ENCODE measurements at places on chromosomes 7 and 10. TPM values are rescaled to one million over a fixed set of nuclear protein-coding genes. Genes with fewer than 3 reads are reported as not detected.

DNA sequence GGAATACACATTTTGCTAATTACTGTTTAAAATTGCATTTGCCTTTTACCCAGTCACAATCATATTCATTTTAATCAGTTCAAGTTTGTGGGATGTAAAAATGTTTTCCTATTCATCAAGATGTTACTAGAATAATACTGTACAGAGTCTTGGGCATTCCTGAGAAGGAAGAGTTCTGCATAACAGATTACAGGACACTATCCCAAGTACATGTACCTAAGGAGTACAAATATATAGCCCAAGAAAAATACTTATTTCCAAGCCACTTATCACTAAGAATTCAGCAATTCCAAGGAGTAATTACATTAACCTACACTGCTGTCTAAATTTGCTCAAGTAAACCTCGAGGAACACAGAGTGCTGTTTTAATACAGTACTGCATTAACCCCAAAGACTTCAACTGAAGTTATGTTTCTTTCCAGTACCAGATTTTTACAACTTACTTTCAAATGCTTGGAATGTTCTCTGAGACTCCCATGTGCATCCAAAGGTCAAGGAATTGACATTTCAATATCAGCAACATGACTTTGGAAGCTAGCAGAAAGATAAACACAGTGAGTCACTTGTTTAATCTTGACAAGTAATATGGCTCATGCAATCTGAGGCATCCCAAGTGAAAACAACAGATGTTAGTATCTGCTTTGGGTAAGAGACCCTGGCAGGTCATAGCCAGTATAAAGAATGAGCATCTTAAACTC, 125.4 kb upstream of the BET1 start:
- DNase-seq, result no peak

- no peak for DNase-seq
Observed at GRCh38 chr7:100951888-100952560, 2.7 kb downstream of the MUC3A start.

GRCh38 chr10:72694476-72695369, 2.8 kb downstream of the MCU start:
- no peak for DNase-seq

DNA sequence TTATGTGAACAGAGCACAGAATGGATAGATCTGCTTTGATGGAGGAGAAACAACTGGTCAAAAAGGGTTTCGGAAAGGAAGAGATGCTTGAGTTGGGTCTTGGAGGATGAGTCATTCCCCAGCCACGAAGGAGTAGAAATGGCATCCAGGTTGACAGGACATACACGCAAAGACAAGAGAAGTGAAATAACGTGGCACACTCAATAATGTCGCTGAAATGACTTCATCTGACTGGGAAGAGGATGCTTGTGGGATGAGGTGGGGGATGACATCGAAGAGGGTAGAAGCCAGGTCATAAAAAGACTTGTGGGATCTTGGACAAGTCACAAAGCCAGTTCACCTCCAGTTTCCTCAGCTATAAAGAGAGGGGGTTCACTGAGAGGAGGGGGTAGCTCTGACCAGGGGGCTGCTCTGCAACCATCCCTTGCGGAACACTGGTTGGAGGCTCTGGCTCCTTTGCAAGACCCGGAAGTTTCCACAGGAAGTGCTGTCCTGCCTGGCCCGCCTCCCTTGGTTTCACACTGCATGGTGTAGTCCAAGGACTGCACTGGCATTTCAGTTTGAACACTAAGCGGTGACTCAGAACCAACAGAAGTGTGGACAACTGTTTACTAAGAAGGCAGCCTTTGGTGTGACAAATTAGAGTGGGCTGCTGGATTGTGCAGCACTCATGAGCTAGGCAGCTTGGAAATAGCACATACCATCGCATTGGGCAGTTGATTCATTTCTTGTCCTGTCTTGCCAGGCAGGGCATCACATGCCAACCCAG, 189.9 kb upstream of the ADO start:
- no peak for DNase-seq

DNA sequence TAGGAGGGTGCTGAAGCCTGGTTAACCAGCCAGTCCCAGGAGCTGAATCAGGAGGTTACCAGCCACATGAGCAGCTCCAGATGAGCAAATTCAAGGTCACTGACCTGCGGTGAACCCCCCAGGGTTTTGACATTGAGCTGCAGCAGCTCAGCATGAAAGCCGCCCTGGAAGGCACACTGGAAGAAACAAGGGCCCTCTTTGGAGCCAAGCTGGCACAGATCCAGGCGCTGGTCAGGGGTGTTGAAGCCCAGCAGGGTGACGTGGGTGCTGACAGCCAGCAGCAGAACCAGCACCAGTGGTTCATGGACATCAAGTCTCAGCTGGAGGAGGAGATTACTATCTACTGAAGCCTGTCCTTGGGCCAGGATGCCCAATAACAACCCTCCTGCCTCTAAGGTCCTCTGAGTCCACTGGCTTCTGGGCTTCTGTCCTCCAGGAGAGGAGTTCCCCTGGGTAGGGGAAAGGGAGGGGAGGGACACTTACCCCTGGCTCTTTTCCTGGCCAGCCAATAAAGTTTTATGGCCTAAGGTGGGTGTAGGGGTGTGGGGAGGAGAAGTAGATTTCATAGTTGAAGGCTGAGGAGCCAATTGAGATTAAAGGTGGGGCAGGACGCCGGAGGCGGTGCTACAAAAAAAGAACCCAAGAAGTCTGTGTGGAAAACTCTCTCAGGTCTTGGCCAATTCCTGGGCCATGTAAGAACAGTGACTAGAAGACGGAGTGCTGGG, 29.4 kb upstream of the ATOH7 start:
- no peak for DNase-seq

DNA sequence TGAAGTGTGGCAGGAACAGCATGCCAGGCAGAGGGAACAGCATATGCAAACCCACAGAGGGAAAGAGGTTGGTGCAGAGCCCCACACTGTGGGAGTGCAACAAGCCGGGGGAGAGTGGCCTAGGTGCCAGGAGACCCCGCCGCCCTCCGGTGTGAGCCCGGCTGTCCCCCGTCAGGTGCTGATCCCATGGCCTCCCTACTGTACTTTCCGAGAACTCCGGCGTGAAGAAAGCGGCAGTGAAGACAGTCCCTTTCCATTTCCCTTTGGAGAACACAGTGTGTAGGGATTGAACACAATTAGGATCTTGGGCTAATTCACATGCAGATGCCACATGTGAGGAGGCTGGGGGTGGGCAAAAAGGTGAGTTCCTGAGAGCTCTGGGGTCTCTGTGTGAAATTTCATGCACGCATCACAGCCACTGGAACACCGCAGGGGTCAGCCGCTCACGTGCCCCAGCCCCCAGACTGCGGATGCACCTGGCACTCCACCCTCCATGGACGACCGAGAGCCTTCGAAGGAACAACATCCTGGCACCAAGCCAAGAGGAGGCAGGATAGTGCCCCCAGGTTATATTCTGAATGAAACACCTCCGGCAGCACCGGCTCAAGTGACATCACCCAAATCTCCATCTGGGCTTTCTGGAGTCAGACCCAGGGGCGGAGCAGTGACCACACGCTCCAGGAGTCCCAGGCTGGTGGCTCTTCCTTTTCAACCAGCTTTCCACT, 82.1 kb upstream of the PPP2R2D start:
- DNase-seq, result no peak

DNA sequence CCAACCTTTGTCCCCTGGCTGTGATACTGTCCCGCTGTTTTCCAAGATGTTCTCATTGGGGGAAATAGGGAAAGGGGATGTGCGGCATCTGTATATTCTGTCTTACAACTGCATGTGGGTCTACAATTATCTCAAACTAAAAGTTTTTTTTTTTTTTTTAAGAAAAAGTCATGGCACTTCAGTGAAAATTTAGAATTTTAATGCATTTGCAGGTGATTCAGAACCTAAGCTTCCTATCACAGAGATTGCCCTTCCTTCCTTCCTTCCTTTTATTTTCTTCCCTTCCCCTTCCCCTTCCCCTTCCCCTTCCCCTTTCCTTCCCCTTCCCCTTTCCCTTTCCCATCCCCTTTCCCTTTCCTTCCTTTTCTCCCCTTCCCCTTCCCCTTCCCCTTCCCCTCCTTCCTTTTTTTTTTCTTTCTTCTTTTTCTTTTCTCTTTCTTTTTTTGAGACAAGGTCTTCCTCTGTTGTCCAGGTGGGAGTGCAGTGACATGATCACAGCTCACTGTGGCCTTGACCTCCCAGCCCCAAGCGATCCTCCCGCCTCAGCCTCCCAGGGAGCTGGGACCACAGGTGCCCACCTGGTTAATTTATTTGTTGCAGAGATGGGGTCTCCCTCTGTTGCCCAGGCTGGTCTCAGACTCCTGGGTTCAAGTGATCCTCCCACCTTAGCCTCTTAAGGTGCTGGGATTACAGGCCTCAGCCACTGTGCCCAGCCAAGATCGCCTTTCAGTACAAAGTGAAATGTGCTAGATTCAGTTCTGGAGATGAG, 32.0 kb downstream of the JAKMIP3 start:
- DNase-seq, result no peak

GRCh38 chr10:2891073-2891769, 176.1 kb upstream of the PFKP start:
- no peak for DNase-seq

- no peak for DNase-seq
Observed at GRCh38 chr7:114086537-114086913, 167.7 kb upstream of the PPP1R3A start.

DNA sequence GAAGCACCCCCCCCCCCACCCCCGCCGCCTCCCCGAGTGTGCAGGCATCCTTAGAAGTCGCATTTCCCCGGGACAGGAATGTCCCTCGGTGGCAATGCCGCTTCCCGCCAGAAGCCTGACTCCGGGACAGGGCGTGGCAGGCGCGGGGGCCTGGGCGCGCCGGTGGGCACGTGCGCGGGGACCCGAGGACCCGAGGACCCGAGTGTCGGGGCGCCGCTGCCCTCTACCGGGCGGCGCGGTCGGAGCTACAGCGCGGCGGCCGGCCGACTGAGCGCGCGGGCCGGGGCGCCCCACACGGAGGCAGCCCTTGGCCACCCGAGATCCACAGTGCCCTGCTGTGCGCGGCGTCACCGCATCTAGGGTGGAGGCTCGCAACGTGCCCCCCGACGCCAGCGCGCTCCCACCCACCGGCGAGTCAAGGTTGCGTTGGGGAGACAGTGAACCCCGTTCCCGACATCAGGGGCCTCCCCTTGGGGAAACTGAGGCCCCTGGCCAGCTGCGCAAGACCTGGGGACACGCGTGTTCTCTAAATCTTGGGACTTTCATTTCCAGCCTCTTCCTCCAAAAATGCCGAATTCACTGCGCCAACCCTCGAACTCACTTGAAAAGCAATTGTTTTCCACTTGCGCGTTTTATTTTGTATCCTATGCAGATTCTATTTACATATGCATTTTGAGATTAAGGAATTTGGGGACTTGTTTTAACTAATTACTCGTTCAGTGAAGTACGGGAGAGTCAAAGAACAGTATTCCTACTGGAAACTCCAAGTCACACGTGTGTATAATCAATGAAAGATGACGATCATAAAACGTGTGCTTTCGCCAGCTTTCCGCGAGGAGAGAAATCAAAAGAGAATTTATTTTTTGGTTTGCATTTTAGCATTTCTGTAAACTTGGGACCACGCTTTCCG, 3.1 kb upstream of the CUX1 start:
- DNase-seq, result peak; percentile 34

DNA sequence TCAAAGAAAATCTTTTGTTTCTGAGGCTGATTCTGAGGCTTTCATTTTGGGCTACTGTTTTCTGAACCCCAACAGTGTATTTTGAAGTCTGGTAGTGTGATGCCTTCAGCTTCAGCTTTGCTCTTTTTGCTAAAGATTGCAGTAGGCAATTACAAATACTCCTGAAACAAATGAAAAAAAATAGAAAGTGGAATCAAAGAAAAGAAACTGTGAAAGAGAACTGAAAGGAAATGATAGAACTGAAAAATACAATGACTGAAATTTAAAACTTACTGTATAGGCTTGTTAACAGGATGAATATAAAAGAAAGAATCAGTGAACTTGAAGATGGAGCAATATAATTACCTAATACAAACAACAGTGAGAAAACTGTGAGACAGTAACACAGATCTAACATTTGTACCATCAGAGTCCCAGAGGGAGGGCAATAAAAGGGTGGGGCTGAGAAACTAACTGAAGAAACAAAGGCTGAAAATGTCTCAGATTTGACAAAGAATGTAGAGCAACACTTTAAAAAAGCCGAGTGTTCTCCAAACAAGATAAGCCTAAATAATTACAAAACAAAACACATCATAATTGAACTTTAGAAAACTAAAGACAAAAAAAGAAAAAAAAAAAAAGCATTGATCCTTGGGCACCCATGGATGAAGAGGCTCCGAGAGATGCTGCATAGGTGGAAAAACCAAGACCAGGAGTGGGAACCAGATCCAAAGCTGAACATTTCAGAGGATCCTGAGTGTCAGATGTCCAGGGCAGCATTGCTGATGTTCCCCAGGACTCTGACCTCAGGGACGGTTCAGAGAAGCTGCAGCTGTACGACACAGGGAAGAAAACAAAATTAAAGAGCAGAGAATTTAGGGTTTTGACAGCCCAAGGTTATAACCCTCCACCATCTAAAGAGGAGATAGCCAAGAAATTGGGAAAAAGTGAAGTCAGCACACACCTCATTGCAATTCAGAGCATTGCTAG, 223.2 kb upstream of the IGFBP3 start:
- DNase-seq, result no peak

- no peak for DNase-seq
Observed at GRCh38 chr7:25496476-25497368, 268.4 kb upstream of the NPVF start.

GRCh38 chr7:46908770-46909169, 673.1 kb downstream of the TNS3 start:
- DNase-seq, result no peak

- no peak for DNase-seq
Observed at GRCh38 chr10:80196950-80197315, 8.4 kb downstream of the ANXA11 start.

- DNase-seq, result no peak
Observed at GRCh38 chr7:30845426-30846135, 66.1 kb upstream of the AQP1 start.

GRCh38 chr7:91266689-91267090, 2.5 kb downstream of the FZD1 start:
- no peak for DNase-seq

GRCh38 chr7:119578116-119578515, 694.9 kb upstream of the KCND2 start:
- no peak for DNase-seq

DNA sequence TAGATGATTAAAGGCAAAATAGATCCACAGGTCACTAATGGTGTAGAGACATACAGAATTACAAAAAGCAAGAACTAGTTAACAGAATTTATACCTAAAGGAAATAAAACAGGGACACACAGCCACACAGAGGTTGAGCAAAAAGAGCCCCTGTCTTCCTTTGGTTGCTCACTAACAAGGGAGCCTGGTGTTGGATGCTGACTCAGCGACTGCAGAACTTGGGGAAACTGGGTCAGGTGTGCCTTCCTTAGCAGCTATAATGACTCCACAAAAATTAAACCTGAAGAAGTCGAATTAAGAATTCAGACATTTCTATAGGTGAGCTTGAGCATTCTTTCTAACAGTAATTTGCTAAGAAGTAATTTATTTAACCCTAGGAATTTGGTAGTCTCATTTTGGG, 15.0 kb downstream of the POM121L12 start:
- no peak for DNase-seq

The R3HCC1L gene
- total RNA-seq, result 23.4 TPM

The LZTS2 gene
- 16.4 TPM for total RNA-seq

The IL6 gene
- not detected for total RNA-seq

The UNC5B gene
- 0.13 TPM for total RNA-seq

The AKR1B15 gene
- not detected for total RNA-seq

The AKR1D1 gene
- not detected for total RNA-seq

The GPRIN2 gene
- total RNA-seq, result not detected

The FIGNL1 gene
- total RNA-seq, result 17.1 TPM

The SPDYE11 gene
- total RNA-seq, result not detected

The ADGRA1 gene
- not detected for total RNA-seq

The NEUROD6 gene
- total RNA-seq, result not detected

The ZNF853 gene
- 5.2 TPM for total RNA-seq
